Stimulated activated CD8-positive, alpha-beta memory T cell treated with anti-CD3 and anti-CD28 coated beads, Interleukin-7, amount 100 ng/mL, for 48 hours (primary cell): ENCODE measurements at places on chromosomes 6 and 20.

- no peak for DNase-seq
Observed at GRCh38 chr6:108968325-108969316, 120.4 kb downstream of the ARMC2 start.

- DNase-seq, result no peak
Observed at GRCh38 chr6:134345789-134346188, 27.9 kb upstream of the SGK1 start.

DNA sequence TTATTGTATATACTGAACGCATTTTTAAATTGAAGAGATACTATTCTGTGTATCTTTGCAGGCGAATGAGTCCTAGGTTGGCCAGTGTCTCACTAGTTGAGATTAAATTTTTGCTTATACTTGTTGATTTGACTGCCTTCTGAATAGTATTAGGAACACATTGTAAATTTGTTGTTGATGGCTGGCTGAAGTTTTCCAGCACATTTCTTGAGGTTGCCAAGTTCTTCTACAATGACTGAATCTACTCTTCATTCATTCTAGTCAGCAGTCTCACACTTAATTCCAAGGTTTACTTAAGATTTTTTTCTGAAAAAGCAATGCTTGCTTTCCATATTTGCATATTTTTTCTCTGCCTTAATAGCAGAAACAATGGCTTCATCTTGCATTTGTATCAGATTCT lies 151.7 kb downstream of the ZFAND3 start:
- DNase-seq, result no peak

DNA sequence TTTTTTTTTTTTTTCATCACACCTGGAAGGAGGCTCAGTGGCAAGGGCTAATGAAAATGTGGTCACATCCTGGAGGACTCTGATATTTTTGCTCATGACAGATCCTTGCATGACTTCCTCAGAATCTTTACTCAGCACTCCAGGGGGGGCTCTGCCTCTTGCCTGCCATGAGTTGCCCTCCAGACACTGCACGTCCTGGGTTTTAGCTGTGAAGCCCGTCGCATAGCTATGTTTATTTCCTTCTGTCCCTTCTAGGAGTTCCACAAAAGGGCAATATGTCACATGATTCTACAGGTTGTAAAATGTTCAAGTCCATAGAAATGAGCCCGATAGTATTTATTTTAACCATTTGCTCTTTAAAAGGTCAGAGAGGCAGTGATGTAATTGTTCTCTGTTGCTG lies 18.2 kb downstream of the MAS1 start:
- DNase-seq, result no peak

DNA sequence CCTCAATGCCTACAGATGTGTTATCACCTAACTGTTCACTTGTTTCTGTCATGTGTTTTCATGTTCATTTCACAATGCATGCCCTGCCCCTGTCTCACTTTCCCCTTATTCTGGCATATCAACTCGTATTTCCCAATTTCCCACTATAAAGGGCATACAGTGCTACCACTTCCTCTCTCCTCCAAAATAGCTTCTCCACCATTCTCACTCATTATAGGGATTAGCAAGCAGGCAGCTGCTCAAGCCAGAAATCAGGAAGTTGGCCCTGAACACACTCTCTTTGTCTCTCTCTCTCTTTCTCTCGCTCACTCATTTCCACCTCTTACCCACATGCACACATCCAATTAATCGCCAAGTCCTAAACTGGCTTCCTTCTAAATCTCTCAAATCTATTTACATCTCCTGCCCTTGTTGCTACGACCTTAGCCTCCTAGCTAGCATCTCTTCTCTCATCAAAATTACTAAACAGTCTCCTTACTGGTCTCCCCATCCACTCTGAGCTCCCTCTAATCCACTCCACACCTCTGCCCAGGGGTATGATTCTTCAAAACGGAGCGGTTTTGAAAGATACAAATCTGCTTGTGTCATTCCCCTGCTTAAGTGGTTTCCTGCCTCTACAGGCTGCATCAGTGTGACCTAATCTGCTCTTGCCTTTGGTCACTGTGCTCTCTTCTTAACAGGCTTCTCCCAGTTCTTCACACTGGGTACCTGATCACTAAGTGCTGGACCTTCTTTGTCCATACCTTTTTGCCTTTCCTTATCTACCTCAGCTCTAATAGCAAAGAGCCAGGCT lies 196.2 kb downstream of the BTBD9 start:
- no peak for DNase-seq

DNA sequence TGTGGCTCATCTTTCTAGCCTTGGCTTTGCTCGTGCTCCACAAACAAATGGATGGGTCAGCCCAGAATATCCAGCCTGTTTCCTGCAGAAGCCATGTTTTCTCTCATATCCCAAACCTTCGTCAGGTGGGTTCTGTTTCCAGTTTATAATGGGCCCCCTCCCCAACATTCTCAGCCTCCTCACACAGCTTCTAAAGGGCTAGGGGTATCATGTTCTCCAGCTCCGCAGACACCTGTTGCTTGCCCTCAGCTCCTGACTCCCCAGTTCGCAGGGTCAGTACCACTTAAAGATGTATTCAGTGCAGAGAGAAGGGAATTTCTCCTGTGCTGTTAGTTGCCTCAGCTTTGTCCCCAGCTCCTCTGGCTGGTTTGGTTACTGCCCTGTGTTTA lies 447.3 kb upstream of the JARID2 start:
- no peak for DNase-seq

GRCh38 chr20:21509079-21509596 lies 4.7 kb downstream of the NKX2-2 start:
- no peak for DNase-seq

GRCh38 chr20:11035211-11035610 lies 361.4 kb upstream of the JAG1 start:
- no peak for DNase-seq

- no peak for DNase-seq
Observed at GRCh38 chr6:158077676-158078075, 90.4 kb downstream of the SERAC1 start.

DNA sequence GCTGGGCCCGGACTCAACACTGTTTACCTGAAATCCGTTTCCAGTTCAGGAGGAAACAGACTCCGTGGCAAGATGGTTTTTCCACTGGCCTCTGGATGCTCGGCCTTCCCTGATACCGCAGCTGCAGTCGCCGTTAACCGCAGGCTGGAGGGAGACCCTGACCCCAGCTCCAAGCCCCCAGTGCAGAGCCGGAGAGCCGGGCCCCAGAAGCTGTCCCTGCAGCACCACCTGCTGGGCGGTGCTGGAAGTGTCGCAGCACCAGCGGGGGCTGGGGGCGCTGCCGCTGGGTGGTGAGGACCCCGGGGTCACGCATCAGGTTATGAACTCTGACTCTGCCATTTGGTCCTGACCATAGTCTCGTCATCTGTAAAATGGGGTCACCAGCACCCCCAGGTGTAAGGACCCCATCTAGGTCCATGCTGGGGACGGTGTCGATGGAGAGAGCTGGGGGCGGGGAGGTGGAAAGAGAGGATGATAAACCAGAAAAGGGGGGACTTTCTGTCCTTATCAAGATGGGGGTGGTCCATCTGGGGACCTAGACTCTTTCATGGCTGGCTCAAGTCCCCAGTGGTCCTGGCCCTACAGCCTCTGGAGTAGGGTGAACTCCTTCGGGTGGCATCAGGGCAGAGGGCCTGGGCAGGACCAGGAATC lies 20.8 kb upstream of the CHRNA4 start:
- DNase-seq, result no peak

- no peak for DNase-seq
Observed at GRCh38 chr20:35006009-35006408, 50.3 kb downstream of the MYH7B start.

- no peak for DNase-seq
Observed at GRCh38 chr6:131597446-131597845, 24.4 kb downstream of the ARG1 start.

DNA sequence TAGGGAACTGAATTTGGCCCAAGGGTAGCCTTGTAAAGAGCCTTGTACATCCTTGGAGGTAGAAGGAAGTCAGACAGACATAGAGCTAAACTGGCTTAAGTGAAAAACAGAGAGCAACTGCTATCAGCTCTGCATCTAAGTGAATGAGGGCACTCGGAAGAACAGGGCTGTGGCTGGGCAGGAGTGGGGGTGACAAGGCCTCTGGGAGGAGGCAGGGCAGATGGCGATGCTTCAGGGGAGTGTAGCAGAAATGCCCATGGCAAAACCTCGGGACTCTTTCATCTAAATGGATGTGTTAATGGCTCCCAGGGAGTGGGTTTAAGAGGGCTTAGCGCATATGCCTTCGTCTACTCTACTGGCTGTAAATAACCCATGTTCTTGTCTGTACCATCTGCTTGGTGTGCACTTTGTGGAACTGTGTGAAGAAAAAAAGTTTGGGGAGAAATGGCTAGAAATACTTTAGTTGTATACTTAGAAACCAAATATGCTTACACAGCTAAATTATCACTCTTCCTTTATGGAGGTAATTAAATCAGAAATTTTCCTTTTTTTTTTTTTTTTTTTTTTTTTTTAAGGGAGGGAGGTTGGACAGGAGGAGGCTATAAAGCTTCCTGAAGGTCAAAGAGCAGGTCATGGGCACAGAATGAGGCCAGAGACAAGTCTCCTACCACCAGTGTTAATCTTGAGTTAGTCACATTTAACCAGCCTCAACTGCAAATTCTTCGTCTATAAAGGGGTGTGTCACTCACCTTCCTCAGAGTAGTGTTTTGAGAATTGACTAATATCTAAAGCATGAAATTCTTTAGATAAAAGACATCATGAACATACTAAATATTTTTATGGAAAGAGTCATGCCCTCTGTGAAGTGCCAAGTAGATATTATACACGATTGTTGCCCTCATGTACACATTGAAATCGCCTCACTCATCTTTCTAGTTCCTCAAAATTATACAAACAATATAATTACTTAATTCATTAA lies 60.9 kb downstream of the FYN start:
- DNase-seq, result no peak

- no peak for DNase-seq
Observed at GRCh38 chr6:162572240-162572639, 155.3 kb downstream of the PRKN start.

GRCh38 chr6:28371706-28372451 lies 22.1 kb downstream of the ZKSCAN3 start:
- no peak for DNase-seq

DNA sequence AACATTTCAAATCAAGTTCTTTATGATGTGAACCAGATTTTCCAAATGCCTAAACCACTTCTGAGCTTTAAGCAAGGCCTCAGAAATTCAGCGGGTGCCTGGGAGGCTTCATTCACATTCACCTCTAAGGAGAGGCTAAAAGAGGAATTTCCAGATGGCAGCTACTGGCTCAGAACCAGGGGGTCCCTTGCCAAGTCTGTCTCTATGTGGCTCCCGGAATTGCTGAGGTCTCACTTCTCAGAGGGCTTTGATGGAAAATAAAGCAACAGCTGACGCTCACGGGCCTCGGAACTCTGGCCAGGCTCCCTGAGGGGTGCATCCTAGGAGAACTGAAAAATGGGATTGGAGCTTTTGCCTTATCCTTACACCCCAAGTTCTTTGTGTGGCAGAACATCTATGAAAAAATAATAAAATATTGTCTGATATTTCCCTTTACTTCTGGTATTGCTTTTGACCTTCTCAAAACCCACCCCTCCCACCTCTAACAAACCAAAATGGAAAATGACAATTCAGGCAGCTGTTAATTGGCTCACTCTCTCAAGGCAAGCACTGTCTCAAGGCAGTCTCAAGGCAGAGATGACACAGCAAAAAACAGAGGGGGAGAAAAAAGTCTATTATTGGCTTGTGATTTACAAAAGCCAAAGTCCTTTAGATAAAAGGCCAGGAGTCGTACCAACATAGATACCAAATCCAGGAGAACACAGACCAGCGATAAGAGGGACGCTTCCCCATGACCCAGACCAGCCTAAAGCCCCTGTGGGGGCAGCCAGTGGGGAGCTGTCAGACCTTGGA lies 21.8 kb upstream of the LRRN4 start:
- no peak for DNase-seq

DNA sequence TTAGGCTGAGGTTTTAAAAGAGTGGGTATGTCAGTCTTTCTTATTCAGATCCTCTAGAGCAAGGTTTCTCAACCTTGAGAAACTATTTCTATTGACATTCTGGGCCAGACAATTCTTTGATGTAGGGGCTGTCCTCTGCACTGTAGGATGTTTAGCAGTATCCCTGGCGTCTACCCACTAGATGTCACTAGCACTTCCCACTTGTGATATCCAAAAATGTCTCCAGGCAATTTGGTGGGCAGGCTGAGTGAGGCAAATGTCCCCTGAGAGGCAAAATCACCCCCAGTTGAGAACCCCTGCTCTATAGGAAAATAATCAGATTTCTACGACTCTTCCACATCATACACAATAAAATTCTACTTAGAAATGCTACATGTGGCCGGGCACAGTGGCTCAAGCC lies 7.7 kb upstream of the ZKSCAN8 start:
- DNase-seq, result no peak

DNA sequence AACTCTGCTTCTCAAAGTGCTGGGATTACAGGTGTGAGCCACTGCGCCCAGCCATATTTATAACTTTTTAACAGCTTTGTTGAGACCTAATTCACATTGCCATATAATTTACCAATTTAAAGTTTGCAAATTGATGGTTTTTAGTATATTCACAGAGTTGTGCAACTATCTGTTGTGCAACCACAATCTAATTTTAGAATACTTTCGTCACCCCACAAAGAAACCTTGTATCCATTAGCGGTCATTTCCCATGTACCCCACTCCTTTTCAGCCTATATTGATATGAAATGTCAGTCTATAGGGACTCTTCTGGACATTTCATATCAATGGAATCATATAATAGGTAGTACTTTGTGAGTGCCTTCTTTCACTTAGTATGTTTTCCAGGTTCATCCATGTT lies 55.8 kb downstream of the FOXO3 start:
- DNase-seq, result no peak

DNA sequence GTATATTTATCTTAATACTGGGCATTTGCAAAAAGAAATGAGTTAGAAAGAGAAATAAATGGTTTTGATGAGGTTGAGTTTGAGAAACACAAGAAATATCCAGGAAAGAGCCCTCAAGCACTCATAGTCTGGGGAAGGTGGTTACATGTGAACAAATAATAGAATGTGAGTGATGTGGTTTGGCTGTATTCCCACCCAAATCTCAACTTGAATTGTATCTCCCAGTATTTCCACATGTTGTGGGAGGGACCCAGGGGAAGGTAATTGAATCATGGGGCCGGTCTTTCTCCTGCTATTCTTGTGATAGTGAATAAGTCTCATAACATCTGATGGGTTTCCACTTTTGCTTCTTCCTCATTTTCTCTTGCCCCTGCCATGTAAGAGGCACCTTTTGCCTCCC lies 334.1 kb downstream of the COL12A1 start:
- DNase-seq, result no peak

- DNase-seq, result no peak
Observed at GRCh38 chr6:135300576-135300975, 119.5 kb downstream of the MYB start.

GRCh38 chr20:38665094-38665493 lies 59.2 kb upstream of the SLC32A1 start:
- DNase-seq, result no peak

GRCh38 chr6:139325125-139325524 lies 33.3 kb upstream of the TXLNB start:
- DNase-seq, result no peak

DNA sequence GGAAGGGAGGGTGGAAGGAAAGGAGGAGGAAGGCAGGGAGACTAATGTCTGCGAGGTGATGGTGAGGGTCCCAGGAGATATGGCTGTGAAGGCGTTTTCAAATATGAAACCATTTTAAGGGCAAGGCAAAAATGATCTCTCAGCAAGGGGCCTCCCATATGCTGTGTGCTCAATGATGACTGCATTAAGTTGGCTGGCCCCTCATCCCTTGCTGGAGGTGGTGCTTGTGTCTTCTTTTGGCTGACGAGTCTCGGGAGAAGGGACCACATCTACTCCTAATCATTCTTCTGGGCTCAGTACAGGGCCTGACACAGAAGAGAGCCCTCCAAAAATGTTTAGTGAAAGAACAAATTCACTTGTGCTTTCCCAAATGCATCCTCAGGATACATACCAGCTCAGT lies 23.0 kb upstream of the MRPS18A start:
- DNase-seq, result no peak

- no peak for DNase-seq
Observed at GRCh38 chr20:54067606-54068174, 2.7 kb downstream of the BCAS1 start.
